ENCODE measurements at places on chromosomes 11 and 22.

- no peak for DNase-seq
Observed at GRCh38 chr11:119438599-119438998, 15.6 kb upstream of the THY1 start.

DNA sequence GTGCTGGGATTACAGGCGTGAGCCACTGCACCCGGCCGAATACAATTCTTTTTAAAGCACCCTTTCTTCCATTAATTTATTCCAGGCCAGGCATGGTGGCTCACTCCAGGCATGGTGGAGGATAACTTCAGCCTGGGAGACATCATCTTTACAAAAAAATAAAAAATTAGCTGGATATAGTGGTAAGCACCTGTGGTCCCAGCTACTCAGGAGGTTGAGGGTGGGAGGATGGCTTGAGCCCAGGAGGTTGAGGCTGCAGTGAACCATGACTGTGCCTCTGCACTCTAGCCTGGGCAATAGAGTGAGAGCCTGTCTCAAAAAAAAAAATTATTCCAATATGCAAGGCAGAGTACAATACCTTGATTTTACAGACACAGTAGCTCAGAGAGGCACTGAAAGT lies 11.4 kb downstream of the TAGLN start:
- DNase-seq = no peak

- no peak for DNase-seq
Observed at GRCh38 chr22:43643387-43643786, 168.7 kb downstream of the EFCAB6 start.

DNA sequence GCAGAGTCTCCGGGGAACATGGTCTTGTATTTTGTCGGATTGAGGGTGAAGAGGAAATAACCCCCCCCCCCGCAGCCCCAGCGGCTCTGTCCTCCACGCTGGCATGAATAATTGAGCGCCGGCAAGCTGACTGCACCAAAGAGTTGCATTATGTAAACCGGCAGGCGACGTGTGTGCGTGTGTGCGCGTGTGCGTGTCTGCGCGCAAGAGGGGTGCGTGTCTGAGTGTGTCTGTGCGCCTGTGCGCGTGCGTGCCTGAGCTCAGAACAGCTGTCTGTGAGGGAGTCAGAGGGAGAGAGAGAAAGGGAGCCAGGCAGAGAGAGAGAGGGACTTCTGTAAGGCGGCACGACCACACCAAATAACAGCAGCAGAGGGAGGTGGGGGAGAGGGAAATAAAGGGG lies 94.4 kb downstream of the SCN3B start:
- no peak for DNase-seq

GRCh38 chr22:49100316-49100715 lies 727.4 kb downstream of the BRD1 start:
- no peak for DNase-seq

DNA sequence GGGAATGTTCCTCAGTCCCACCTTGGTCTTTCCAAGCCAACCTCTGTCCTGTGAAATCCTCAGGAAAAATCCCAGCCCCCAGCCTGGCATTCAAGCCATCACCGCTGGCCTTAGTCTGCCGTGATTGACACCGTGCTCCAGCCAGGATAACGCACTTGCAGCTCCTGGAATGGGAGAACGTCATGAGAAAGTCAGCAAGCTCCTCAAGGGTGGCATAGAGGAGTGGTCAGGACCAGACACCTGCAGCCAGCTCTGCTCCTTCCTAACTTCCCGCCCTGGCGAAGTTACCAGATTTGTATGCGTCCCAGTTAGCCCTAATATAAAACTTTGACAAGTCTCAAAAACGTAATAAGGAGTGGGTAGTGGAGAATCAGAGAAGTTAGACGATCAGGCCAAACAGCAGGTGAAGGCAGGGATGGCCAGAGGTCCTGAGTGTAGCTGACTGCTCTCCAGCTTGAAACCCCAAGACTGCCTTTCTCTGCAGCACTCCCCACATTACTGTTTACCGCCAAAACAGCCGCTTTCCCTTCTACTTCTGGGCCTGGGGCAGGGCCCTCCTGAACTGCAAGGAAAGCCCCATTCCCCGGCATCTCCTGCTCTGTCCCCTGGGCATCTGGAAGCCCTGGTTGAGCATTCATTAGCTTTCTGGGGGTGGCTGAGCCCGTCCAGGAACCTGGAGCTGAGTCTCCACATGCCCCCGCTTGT lies 1.3 kb upstream of the DKK3 start:
- DNase-seq = no peak

- DNase-seq = no peak
Observed at GRCh38 chr11:126564566-126564965, 209.1 kb downstream of the ST3GAL4 start.

GRCh38 chr11:67644472-67645418 lies 5.2 kb upstream of the TBX10 start:
- DNase-seq = no peak

DNA sequence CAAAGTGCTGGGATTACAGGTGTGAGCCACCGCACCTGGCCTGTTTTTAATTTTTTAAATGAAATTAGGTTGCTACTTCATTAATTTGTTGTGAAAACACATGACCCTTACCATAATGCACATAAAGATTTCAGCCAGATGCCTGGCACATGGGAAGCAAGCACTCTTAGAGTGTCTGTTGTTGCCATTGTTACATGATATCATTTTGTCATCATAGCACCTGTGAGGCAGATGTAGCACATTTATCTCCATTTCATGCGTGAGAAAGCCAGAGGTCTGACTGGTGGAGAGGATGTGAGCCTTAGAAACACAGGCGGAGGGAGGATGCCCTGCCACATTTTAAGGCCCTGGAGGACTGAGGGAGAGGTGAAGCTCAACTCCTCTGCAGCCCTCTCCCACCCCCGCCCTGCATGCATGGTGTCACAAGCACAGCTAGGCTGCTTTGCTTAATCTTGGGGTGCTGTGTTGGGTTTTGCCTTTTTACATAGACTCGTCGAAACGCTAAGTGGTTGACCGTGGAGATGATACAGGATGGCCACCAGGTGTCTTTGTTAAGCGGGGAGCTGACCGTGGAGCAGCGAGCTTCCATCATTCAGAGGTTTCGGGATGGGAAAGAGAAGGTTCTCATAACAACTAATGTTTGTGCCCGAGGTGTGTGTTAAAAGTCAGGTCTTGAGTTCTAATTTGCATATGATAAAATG lies 14.0 kb downstream of the DDX25 start:
- DNase-seq = no peak

DNA sequence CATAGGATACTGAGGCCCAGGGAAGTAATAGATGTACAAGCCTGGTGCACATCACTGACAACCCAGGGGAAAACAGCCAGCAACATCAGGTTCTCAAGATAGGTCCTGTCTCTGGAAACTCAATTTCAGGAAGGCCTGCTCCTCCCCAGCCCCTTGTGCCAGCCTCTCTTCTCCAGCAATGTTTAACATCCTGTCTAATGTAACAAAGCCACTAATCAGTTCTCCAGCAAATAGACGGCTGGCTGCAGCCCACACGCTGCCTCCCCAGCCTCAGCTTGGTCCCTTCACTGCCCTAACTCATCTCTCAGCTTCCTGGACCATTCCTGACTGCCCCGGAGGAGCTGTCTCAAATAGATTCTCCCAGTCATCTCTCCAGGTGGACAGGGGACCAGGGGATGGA lies 37.8 kb downstream of the RPL27A start:
- DNase-seq = no peak

- DNase-seq = no peak
Observed at GRCh38 chr11:15347969-15348734, 233.4 kb downstream of the INSC start.

- no peak for DNase-seq
Observed at GRCh38 chr11:843818-844692, 1.4 kb downstream of the TSPAN4 start.

- DNase-seq = no peak
Observed at GRCh38 chr22:17823226-17823625, 49.0 kb upstream of the BID start.

- no peak for DNase-seq
Observed at GRCh38 chr11:13939961-13940906, 22.3 kb upstream of the SPON1 start.

DNA sequence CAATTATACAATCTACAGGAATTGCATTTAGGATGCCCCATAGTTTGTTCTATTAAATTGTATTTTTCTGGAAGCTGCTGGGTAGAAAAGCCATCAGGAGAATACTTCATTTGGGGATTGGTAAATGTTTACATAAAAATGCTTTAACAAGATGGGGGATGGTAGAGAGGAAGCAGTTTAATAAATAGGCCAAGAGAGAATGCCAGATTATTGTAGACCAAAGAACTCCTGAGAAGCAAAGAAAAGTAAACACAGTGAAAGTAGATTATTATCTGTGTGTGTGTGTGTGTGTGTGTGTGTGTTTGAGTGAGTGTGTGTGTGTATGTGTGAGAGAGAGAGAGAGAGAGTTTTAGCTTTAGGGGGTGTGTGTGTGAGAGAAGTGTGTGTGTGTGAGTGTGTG lies 820.4 kb upstream of the CCDC90B start:
- DNase-seq = no peak

DNA sequence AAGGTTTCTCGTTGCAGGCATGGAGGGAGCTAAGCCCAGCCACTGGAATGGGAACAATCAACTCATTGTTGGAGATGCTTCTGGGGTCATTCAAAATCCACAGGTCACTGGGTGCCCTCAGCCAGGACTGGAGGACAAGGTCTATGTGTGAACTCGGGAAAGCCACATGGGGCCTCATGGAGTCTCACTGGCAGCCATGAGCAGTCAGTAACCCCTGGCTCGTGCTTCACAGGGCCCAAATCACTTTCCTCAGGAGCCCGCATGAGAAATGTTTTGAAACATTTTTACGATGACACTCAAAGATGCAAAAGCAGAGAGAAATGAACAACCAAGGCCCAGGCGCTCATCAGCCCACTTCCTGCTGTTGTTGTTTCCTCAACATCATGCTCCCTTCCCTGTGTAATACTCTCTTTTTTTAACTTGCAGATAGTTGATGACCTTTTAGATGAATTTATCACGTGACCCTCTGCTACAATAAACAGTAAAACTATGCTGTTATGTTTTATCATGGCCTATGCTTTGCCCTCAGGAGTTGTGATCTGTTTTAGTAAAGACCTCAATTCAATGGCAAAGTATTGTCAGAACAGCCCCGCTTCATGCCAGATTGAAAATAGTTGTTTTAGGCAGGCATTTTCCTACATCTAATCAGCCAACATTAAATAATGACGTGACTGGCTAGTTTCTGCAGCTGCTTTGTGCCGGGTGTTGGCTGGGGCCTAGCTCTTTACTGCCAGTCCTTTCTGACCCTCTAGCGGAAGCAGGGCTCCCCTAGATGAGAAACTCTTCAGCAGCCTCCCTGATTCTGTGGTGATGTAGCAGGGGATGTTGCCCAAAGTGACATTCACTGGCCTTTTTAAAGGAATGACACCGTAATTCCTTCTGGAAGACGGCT lies 39.7 kb downstream of the ADAMTS15 start:
- no peak for DNase-seq

- no peak for DNase-seq
Observed at GRCh38 chr11:118785362-118785761, 5.6 kb downstream of the DDX6 start.
